ENCODE measurements at places on chromosomes 2 and 18.

- DNase-seq: peak; percentile 75
Observed at GRCh38 chr2:231709981-231710798, 1.9 kb downstream of the PTMA start.

- no peak for DNase-seq
Observed at GRCh38 chr2:64950226-64951160, 38.7 kb upstream of the SLC1A4 start.

GRCh38 chr2:118842661-118843482 lies 4.6 kb downstream of the EN1 start:
- DNase-seq: no peak

GRCh38 chr18:68417826-68418225 lies 297.1 kb downstream of the TMX3 start:
- no peak for DNase-seq

DNA sequence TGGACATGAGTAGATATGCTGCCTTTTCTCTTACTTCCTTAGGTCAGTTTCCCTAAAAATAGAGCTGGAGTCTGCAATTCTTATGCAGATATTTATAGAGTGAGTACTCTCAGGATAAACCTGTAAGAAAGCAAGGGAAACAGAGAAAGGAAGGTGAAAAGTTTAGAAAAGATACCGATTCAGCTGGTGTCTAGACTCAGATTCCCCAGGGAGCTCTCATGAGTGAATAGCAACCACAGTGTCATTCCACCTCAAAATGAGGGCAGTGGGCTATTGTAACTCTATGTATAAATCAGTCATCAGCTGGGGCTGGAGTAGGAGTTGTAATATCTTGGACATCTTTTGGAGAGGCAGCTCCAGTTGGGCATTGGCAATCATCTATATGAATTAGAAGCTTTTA lies 1485.1 kb upstream of the TMEFF2 start:
- no peak for DNase-seq

- DNase-seq: no peak
Observed at GRCh38 chr2:120999377-121000097, 263.9 kb downstream of the GLI2 start.

DNA sequence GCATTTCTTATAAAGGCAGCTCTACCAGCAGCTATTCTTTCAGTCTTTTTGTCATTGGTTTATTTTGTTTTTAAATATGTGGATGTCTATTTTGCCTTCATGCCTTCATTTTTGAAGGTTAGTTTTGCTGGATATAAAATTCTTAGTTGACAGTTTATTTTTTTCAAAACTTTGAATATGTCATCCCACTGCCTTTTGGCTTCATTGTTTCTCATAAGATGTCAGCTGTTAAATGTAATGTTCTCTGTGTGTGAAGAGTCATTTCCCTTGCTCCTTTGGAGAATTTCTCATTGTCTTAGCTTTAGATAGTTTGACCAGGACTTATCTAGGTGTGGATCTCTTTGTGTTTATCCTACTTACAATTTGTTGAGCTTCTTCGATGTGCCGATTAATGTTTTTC lies 213.5 kb downstream of the KIAA1328 start:
- DNase-seq: no peak

- no peak for DNase-seq
Observed at GRCh38 chr2:166900700-166901099, 12.4 kb downstream of the XIRP2 start.

GRCh38 chr18:449374-449773 lies 51.1 kb downstream of the COLEC12 start:
- no peak for DNase-seq

GRCh38 chr18:59715966-59716369 lies 18.7 kb upstream of the CCBE1 start:
- no peak for DNase-seq

GRCh38 chr2:59790186-59791003 lies 763.1 kb downstream of the BCL11A start:
- no peak for DNase-seq

DNA sequence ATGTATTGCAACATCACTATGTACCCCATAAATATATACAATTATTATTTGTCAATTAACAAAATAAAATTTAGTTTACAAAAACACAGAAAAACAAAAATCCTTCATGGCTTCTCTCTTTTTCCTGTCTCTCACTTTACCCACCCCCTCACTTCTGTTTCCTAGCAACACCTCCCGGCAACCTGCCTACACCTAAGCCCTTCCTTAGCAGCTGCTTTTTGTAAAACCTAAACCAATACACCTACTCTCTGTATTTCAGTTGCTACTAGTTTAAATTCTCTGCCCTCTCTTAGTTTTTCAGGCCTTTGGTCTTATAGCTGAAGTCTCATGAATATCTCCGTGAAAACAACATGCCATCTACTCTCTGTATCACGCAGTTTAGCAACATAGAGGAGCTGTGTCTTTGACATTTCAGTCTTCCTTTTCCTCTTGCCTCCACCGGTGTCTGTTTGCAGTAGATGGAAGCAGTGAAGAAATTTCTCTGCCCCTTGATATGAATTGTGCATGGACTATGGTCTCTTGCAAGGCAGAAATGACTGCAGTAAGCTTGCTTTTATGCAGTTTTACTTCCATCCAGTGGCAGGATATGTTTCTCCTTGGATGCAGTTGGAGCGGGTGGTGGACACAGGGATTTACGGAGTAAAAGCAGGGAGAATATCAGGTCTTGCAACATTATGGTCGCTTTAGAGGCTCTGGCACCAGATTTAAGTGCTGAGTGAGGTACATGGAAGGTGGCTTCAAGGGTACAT lies 42.0 kb upstream of the ZDBF2 start:
- no peak for DNase-seq

DNA sequence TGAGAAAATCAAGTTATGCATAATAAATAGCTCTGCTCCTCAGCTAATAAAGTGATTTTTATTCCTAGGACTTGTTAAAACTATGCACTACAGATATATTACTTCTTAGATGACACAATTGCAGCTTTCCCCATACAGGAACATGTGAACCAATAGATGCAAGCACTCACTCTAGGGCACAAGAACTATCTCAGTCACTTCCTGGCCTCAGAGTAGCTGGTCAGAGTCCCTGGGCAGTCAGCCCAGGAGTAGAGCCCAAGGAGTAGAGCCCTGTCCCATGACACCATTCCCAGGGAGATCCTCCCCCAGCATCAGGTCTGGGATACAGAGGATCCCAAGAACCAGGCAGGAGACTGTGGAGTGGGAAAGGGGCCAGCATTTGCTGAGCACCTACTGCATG lies 2.7 kb downstream of the TNS1 start:
- no peak for DNase-seq

GRCh38 chr2:101446869-101447268 lies 28.0 kb downstream of the RFX8 start:
- no peak for DNase-seq

DNA sequence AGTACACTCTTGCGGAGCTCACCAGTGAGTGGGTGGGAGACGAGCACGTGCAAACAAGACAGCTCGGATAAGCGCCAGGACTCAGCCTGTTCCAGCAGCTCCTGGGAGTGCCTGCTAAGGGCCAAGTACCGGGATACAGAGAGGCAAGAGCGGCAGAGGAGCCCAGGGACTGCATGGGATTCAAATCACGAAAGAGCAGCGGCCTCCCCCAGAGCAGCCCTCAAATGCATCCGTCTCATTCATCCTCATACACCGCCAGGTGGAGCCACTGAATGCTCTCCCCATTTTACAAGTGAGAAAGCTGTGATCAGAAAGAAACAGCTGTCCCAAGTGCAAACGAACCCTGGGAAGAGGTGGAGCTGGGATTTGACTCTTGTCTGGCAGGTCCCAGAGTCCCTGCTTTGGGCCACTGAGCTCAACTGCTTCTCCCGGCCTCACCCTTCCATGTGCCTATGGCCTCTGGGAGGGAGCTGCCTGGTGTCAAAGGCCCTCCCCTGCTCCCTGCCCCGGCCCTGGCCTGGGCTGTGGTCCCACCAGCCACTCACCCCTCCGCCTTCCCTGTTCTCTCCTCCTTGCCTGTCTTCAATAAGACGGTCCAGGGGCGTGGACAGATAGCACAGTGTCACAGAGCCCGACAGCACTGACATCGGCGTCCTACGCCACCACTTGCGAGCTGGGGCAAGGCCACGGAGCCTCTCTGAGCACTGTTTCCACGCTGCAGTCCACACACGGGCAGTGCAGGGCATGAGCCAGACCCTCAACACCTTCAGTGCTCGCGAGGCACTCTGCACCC lies 72.8 kb upstream of the TAF1B start:
- DNase-seq: no peak

- DNase-seq: no peak
Observed at GRCh38 chr2:226985583-226985946, 149.7 kb downstream of the RHBDD1 start.

GRCh38 chr2:111535404-111535803 lies 348.6 kb downstream of the ANAPC1 start:
- DNase-seq: no peak

- DNase-seq: no peak
Observed at GRCh38 chr2:139876321-139876720, 1096.1 kb upstream of the NXPH2 start.

DNA sequence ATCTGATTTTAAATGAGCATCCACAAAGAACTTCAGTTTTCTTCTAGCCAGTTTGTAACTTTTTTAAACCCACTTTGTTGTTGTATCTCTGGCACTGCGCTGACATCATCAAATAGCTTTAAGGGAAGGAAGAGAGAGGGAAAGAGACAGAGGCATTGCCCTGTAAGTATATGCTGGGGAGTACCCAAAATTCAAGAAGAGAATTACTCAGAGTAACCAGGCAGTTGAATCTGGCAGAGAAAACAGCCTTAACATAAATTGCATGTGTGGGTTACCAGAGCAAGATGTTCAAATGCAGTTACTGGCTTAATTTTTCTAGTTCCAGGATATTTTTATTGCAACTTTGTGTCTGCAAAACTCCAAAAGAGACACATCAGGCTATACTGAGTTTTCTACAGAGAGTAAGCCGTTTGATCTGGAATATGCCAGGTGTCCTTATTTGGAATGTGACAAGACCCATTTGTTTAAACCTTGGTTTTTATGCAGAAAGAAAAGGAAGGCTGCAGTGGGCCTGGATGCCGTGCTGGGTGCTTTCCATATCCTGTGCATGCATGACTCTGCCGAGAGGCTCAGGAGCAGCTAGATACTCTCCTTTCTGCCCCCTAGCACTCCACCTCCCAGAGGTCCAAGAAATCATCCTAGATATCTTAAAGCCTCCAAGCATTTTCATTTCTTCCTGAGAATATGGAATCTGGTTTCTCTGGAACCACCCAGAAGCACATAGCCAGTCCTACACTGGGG lies 93.7 kb downstream of the MAPRE2 start:
- no peak for DNase-seq

DNA sequence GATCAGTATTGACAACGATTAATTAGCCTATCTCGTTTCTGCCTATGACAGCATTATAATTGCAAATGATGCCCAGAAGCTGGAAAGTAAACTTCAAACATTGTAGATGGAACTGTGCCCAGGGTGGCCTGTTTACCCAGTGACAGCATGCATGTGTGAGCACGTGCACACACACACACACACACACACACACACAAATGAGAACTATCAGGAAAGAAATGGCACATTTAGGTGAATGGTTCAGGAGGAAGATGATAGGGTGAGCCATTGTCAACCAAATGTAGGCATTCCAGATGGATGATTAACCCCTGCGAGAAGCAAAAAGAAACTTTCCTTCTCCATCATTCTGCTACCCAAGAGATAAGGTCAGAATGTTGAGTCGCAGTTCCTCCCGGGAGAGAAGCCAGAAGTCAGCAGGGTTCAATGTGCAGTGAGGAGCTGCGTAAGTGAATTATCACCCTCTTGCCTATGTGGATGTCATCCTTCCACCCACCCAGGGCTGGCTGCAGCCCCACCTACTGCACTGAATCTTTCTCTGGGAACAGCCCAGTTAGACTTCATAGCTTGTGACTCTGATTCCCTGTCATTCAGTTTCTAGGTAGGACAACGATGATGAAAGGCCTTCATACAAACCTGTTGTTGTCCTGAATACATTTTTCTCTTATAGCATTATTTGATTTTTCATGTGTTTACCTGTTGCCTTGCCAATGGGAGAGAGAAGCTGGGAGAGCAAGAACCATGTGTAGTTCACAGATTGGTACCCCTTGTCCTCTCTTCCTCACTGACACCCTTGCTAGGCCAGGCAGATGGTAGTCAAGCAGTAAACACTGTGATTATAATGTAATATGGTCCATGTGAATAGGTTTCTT lies 3.5 kb upstream of the APOB start:
- DNase-seq: no peak

DNA sequence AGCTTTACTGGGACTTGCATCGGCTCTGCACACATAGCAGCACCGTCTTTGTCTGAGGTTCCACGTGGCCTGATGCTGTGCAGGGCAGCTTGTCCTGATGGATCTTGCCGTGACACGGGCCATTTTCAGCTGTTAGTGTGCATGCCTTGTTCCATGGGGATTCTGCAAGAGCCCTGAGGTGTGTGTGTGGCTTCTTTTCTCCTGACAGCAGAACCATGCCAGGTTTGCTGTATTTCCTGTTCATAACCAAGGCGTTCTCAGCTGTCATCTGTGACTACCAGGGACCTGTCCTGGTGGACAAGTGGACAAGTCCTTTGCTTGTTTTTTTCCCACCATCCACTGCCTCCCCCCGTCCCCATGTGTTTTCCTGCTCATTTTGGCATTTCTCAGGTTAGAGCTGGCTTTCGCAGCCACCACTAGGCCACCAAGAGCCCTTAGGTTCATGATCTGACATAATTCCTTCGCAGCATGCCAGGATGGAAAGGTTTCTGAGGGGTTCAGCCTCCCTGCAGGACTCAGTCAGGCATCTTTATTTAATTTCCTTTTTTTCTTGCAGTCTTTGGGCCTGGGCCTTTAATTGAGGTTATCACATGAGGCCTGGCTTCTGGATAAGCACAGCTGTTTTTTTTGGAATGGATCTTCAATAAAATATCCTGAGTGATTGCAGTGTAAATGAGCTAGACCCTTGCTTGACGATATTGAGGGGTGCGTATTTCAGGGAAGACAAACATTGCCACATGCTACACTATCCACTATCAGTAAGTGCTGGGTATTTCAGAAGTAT lies 139.4 kb downstream of the NCK2 start:
- DNase-seq: no peak

GRCh38 chr2:144944546-144945220 lies 424.8 kb upstream of the ZEB2 start:
- no peak for DNase-seq

- no peak for DNase-seq
Observed at GRCh38 chr2:85409845-85410583, at the start of gene CAPG. TSS of gene CAPG (minus strand) at chr2:85410366. CDS start at chr2:85402145, 8,221 bp downstream.

- DNase-seq: no peak
Observed at GRCh38 chr2:47708801-47709499, 74.0 kb upstream of the MSH6 start.

DNA sequence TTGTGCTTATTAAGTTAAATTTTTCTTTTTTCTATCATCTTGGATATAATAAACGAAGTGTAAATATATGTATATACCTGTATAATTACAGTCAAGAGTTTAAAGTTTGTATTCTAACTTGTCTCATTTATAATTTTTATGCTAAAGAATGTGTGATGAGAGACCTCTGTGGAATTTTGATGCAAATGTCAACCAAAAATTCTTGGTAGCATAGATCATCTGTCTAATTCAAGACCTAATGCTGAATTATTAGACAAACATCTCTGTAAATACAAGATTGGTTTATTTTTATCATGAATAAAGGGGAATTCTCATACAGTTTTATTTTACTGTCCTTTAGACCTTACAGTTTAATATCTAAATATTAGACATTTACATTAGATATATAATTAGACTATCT lies 149.2 kb upstream of the VWC2L start:
- DNase-seq: no peak
